ENCODE measurements at places on chromosomes 2 and 18. TPM values are rescaled to one million over a fixed set of nuclear protein-coding genes. Genes with fewer than 3 reads are reported as not detected.

- H3K27ac ChIP-seq, result no peak overlapping the region
- DNase-seq, result no peak
- H3K27me3 ChIP-seq, result no peaks in the 10 kb centered on the region
Observed at GRCh38 chr2:26212011-26212410, 32.4 kb downstream of the HADHA start.

- DNase-seq, result no peak
- H3K27ac ChIP-seq, result no peak overlapping the region
- no peaks in the 10 kb centered on the region for H3K27me3 ChIP-seq
- no peaks in the 10 kb centered on the region for H3K4me1 ChIP-seq
- no peak overlapping the region for H3K4me3 ChIP-seq
Observed at GRCh38 chr18:27709344-27709743, 467.6 kb downstream of the CDH2 start.

DNA sequence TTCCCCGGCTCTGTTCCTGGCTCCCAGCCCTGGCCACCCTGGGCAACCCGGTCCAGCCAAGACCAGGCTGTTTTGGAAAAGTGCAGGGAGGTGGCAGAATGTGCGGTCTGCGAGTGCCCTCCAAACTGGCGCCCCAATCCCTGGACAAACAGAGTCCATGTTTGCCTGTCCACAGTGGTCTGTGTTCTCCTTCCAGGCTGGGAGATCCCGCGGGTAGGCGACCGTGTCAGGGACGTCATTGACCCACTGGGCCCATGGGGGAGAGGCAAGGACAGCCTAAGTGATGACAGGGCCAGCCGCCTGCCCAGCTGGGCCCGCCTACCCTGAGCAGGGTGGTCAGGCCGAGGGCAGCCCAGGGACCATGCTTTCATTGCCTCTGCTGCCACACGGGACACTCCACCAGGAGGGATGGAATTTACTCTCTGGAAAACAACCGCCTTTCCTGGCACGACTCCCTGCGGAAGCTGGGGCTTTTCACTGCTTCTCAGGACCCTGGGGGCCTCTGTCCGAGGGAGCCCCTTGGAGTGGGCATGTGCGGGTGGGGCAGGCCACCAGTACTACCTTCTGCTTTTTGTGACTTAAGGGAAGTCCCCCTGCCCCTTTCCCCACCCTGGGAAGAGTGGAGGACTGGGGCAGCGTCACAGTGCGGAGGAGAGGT lies 20.1 kb downstream of the CYP26B1 start:
- no peak overlapping the region for H3K4me3 ChIP-seq
- H3K36me3 ChIP-seq, result no peaks in the 10 kb centered on the region
- DNase-seq, result no peak
- H3K27me3 ChIP-seq, result no peaks in the 10 kb centered on the region
- no peak overlapping the region for H3K27ac ChIP-seq

- H3K4me3 ChIP-seq, result no peak overlapping the region
- no peak for DNase-seq
- no peaks in the 10 kb centered on the region for H3K4me1 ChIP-seq
- no peaks in the 10 kb centered on the region for H3K27me3 ChIP-seq
- H3K27ac ChIP-seq, result no peak overlapping the region
Observed at GRCh38 chr18:26941584-26941983, 76.1 kb upstream of the AQP4 start.

- no peaks in the 10 kb centered on the region for H3K27me3 ChIP-seq
- no peak overlapping the region for H3K27ac ChIP-seq
- no peak overlapping the region for H3K4me3 ChIP-seq
- H3K4me1 ChIP-seq, result no peaks in the 10 kb centered on the region
- no peaks in the 10 kb centered on the region for H3K36me3 ChIP-seq
- no peak for DNase-seq
Observed at GRCh38 chr2:228545748-228546145, 364.3 kb upstream of the SPHKAP start.

- H3K27me3 ChIP-seq, result no peaks in the 10 kb centered on the region
- no peak overlapping the region for H3K4me3 ChIP-seq
- H3K36me3 ChIP-seq, result no peaks in the 10 kb centered on the region
- H3K4me1 ChIP-seq, result no peaks in the 10 kb centered on the region
- H3K27ac ChIP-seq, result no peak overlapping the region
- no peak for DNase-seq
Observed at GRCh38 chr2:205704127-205704741, 21.9 kb downstream of the NRP2 start.

DNA sequence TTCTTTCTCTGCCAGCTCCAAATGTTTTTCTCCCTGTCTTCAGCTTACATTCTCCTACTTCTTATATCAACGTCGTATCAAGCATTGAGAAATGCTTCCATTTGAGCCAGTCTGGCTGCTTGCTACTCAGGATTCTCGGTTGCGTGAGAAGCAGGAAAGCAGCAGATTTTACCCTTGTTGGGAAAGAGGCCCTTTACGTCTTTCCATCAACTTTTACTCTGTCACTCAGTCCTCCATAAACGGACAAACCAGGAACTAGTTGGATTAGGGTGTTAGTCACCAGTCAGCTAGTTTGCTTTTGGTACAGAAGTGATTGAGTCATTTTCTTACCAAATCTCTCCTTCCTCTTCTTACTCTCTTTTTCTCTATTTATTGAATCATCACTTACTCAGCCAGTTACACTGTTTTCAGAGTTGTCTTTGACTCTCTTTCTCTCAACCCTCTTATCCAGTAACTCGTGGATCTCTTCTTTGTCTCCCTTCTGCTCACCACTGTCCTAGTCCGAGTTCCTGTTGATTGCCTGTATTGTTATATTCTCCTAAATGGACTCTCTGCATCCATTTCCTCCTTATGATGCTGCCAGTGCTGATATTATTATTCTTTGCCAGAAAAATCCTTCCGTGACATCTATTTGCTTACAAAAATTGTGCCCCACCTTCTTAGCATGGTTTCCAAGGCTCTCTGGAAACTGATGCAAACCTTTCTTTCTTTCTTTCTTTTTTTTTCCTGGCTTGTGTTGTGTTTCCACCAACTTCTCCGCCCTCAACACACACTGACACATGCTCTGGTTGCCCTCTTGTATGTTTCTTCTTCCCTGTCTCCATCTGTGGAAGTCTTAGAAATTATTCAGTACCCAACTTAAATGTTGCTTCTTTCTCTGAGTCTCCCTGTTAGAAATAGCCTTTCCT lies 61.5 kb downstream of the VRK2 start:
- no peaks in the 10 kb centered on the region for H3K36me3 ChIP-seq
- no peak overlapping the region for H3K27ac ChIP-seq
- H3K4me3 ChIP-seq, result no peak overlapping the region
- H3K4me1 ChIP-seq, result no peaks in the 10 kb centered on the region

DNA sequence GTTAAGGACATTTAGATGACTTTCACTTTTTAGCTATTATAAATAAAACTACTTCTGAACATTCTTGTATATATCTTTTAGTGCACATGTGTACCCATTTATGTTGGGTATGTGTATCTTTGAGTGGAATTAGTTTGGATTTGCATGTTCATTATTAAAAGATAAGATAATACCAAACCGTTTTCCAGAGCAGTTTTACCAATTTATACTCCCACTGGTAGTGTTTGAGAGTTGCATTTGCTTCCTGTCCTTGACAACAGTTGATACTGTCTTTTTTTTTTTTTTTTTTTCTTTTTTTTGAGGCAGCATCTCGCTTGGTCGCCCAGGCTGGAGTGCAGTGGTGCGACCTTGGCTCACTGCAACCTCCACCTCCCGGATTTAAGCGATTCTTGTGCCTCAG lies 23.3 kb downstream of the SLC30A6 start:
- H3K27ac ChIP-seq, result no peak overlapping the region
- peaks cover 10% of the 10 kb centered on the region for H3K4me1 ChIP-seq
- H3K27me3 ChIP-seq, result no peaks in the 10 kb centered on the region
- peaks cover 7% of the 10 kb centered on the region for H3K36me3 ChIP-seq
- no peak for DNase-seq
- H3K4me3 ChIP-seq, result no peak overlapping the region

LGALSL gene
- total RNA-seq, result 0.29 TPM

NOSTRIN gene
- not detected for total RNA-seq

SLC40A1 gene
- 30.0 TPM for total RNA-seq

FBXO15 gene
- total RNA-seq, result 2.6 TPM
